ENCODE measurements at places on chromosomes 7 and 10.

DNA sequence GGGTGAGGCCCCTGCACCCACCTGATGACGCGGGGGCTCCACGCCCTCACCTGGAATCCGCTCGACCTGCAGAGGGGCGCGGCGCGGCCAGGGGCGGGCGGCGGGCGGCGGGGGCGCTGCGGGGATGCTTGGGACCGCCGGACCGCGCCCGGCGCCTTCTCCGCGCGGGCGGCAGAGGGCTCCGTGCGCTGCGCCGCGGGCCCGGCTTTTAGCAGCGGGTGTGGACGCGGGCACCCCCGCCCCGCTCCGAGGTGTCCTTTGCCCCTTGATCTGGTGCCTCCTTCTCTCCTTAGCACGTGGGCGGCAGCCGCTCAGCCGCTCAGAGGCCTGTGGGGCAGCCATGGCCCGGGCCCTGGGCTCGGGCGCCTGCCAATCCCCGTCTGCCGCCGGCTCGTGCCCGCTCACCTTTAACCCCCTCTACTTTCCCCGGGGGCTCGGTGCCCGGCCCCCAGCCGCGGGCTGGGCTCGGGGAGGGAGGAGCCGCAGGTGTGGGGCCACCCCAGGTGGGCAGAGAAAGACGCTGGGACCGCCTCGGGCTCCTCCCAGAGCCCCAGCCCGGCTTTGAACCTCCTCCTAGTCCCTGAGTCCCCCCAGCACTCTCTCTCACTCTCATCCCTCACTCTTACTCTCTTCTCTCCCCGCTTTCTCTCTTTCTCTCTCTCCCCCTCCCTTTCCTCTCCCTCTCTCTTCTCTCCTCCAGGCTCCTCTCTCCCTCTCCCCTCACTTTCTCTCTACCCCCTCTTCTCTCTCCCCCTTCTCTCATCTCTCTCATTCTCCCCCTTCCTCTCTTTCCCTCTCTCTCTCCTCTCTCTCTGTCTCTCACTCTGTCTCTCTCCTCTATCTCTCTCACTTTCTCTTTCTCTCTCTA, 19.7 kb upstream of the VPS37D start:
- no peak for DNase-seq

DNA sequence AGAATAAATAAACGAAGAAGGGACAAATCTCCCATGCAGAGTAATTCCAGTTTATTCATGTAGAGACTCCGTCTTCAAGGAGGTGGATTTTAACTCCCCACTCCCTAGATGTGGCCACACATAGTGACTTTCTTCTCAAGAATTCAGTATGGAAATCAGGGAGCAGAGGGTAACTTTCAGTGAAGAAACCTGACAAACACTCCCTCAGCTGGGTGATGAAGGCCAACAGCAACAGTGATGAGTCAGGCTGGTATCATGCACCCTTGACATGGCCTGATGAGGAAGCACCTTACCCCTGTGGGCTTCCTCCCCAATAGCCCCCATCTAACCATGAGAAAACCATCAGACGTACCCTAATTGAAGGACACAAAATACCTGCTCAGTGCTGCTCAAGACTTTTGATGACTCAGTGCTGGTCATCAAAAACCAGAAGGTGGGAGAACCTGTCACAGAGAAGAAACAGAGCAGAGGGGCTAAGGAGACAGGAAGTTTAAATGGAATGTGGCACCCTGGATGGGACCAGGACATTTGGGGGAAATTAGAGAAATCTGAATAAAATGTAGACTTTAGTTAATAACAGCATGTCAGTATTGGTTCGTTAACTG, 50.6 kb downstream of the ADAMTS14 start:
- DNase-seq = peak; percentile 71

DNA sequence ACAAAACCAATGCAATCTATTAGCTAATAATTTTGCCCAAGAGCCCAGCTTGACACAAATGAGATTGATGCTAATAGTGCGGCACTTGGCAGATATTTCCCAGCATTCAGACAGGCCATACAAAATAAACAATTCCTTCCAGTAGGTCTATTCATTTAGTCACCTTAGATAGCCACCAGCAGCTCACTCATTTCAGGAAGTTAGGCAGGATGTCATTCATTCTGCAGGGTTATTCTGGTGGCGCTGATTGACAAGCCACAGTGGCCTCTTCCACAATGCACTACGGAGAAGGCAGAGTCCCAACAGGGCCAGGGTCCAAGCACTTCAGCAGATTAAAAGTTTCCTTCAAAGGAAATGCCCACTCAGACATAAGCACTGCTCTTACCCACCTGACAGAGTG, 55.8 kb downstream of the PIK3AP1 start:
- DNase-seq = no peak

GRCh38 chr10:48670978-48671913, 13.4 kb upstream of the WDFY4 start:
- no peak for DNase-seq

DNA sequence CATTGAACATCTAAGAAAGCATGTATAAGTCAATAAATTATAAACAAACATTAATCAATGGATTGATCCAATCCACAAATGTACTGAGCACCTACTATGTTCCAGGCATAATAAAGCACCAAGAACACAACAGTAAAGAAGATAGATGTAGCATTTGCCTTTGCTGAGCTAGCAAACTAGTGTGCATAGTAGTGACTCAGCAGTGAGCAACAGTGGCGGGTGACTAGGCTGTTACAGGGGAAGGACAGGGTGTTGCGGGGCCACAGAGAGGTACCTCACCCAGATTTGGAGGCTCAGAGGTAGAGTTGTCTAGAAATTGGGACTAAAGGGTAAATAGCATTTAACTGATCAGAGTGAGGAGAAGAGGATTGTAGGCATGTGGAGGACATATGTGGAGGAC, 83.6 kb downstream of the NXPH1 start:
- DNase-seq = no peak

DNA sequence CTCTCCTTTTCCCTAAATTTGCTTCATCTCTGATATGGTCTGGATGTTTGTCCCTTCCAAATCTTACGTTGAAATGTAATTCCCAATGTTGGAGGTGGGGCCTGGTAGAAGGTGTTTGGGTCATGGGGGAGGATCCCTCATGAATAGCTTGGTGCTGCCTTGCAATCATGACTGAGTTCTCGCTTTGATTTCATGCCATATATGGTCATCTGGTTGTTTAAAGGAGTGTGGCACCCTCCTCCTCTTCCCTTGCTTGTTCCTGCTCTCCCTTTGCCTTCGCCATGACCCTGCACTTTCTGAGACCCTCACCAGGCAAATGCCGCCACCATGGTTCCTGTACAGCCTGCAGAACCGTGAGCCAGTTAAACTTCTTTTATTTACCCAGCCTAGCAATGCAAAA, 14.5 kb downstream of the NOBOX start:
- no peak for DNase-seq

DNA sequence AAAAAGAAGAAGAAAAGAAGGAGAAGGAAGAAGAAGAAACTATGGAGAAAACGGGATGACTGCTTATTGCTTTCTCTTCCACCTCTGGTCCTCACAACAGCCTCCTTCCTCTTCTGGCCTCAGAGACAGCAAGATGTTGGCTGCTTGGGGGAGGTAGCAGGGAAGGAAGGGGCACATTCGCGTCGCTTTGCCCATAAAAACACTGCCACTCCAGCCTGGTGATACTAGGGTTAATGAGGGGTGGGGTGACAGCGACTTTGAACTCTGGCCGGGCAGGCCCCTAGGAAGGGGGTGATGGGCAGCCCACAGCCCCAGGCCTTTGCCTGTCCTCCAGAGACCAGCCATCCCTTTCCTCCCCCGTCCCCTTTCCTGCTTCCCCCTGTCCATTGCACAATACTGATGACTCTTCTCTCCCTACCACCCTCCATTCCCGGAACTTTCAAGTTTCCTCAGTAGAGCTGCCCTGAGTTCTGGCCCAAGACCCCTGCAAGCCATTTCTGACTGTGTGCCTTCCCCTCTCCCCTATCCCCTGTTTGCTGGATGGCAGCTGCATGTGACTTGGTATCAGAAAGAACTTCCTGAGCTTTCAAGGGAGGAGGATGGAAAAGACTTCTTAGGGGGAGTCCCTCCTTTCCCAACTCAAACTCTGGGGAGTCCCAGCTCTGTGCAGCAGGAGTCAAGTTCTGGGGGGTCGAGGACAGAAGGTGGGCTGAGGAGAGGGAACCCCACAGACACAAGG, 2.2 kb upstream of the CUEDC2 start:
- peak; percentile 65 for DNase-seq

- no peak for DNase-seq
Measured at GRCh38 chr10:9560976-9561375, 1456.7 kb upstream of the CELF2 start.

DNA sequence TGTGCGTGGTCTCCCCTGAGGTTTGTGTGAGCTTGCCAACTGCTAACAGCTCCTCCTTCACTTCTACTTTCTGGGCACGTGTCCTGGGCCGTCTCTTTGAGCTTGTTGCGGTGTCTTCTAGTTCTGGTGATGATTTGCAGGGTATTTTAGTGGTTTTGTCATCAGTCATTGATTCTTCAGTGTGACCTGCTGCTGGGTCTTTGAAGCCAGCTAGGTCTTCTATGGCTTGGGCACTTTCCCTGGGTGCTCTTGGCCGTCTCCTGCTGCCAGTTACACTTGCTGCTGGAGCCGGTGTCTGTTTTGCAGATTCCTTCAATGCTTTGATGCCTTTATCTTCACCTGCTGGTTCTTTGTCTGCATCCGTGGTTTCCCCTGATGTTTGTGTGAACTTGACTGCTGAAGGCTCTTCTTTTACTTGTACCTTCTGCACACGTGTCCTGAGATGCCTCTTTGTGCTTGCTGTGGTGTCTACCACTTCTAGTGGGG, 23.0 kb downstream of the MKI67 start:
- no peak for DNase-seq

DNA sequence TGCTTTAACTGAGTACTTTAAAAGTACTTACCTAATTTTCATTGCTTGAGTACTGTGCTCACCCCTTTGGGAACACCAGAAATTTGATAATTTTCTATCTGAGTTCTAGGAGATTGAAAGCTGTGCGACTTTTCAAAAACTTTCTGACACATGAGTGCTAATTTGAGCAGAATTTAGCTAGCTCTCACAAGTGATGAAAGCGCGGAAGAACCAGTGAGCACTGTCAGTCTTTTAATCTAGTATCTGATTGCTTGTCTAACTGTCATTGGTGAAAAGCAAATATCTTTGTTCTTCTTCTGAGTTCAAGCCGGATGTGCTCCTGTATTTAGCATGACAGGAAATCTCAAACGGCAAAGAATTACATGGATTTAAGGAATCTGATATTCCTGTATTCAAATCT, 899.4 kb downstream of the CNTNAP2 start:
- DNase-seq = no peak

- DNase-seq = no peak
Measured at GRCh38 chr7:98209166-98209920, 1.9 kb upstream of the BHLHA15 start.

Measured in iris pigment epithelial cell (primary cell).